Testis (tissue), 5 donors: ENCODE measurements at places on chromosomes 16 and 17. TPM values are rescaled to one million over a fixed set of nuclear protein-coding genes. Genes with fewer than 3 reads are reported as not detected.

DNA sequence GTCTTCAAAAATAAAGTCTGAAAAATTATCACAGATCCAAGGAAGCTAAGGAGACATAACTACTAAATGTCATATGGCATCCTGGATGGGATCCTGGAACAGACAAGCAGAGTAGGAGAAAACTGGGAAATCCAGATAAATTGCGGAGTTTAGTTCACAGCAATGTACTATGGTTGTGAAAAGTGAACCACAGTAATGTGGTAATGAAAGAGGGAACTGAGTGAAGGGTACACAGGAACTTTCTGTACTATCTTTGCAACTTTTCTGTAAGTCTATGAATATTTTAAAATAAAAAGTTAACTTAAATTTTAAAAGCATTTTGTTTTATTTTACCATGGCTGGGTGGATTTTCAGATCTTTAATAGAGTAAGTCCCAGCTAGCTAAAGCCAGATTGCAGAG is 16.3 kb downstream of the SLFN12L start:
- no peak overlapping the region for H3K4me3 ChIP-seq
- H3K27me3 ChIP-seq: no peaks in the 10 kb centered on the region
- no peak for DNase-seq
- H3K36me3 ChIP-seq: no peaks in the 10 kb centered on the region
- no peaks in the 10 kb centered on the region for H3K4me1 ChIP-seq

DNA sequence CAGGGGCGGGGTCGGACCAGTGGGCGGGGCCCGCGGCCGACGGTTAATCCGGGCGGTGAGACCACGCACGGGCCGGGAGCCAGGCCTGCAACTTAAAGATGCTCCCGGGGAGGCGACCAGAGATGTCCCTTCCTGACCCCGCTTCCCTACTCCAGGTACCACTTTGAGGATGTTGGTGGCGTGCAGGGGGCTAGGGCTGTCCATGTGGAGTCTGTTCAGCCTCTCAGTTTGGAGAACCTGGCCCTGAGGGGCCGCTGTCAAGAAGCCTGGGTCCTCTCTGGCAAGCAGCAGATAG is 580 bp downstream of the RANGRF start:
- H3K36me3 ChIP-seq: no peaks in the 10 kb centered on the region
- H3K4me3 ChIP-seq: peak overlapping the region; percentile 95
- H3K27me3 ChIP-seq: no peaks in the 10 kb centered on the region
- no peak for DNase-seq
- peak overlapping the region; percentile 90 for H3K27ac ChIP-seq
- H3K4me1 ChIP-seq: peaks cover 7% of the 10 kb centered on the region

The USP43 gene
- 7.2 TPM for total RNA-seq

The ITGAL gene
- total RNA-seq: 5.0 TPM

GRCh38 chr16:6841392-6841791 is 491.3 kb upstream of the RBFOX1 start:
- DNase-seq: no peak
- no peaks in the 10 kb centered on the region for H3K4me1 ChIP-seq
- H3K27ac ChIP-seq: no peak overlapping the region
- no peaks in the 10 kb centered on the region for H3K27me3 ChIP-seq

- no peaks in the 10 kb centered on the region for H3K27me3 ChIP-seq
- no peak overlapping the region for H3K27ac ChIP-seq
- no peaks in the 10 kb centered on the region for H3K4me1 ChIP-seq
- H3K4me3 ChIP-seq: no peak overlapping the region
Measured at GRCh38 chr17:68074279-68074678, 38.7 kb downstream of the KPNA2 start.

DNA sequence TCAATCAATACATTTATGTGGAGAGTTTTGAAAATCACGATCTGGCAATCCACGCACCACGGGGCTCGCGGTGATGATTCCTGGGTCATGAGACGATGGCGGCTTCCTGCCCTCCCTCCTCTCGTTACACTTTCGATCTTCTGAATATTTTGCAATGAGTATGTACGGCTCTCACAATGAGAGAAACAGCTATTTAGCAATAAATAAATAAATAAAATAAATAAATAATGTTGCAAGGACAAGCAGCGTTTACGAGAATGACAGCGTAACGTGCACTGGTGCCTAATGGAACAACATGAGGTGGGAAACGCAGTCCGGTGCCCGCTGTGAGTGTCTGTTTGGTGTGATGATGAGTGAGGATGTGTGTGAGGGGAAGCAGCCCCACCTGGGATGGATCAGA is 46.7 kb upstream of the JPH3 start:
- H3K4me1 ChIP-seq: peaks cover 15% of the 10 kb centered on the region
- no peaks in the 10 kb centered on the region for H3K36me3 ChIP-seq
- no peak overlapping the region for H3K27ac ChIP-seq
- H3K4me3 ChIP-seq: no peak overlapping the region

The IGFALS gene
- 6.7 TPM for total RNA-seq

DNA sequence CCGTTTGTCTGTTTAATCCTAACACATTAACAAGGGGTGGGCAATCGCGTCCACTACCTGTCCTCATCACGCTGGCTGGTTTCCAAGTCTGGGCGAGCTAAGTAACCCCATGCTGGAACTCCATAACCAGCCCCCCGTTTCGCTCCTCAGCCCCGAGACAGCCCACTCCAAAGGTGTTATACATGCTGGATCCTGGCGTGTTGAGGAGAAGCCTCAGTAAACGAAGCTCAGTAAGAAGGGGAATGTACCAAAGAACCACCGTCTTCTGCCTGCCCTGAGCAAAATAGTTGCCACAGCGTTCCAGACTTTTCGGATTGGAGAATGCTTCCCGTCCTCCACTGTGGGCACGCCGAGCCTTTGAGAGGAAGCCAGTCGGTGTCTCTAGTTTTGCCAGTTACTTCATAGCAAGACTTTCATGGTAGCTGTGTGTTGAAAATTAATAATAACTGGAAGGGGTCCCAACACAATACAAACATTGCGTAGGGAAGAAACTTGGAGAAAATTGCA is 16.1 kb upstream of the C17orf78 start:
- peak overlapping the region; percentile 94 for H3K27ac ChIP-seq
- H3K4me3 ChIP-seq: peak overlapping the region; percentile 66
- no peaks in the 10 kb centered on the region for H3K27me3 ChIP-seq
- H3K36me3 ChIP-seq: no peaks in the 10 kb centered on the region

GRCh38 chr17:66671156-66671555 is 163.8 kb upstream of the CACNG5 start:
- DNase-seq: no peak
- H3K36me3 ChIP-seq: no peaks in the 10 kb centered on the region
- H3K27ac ChIP-seq: no peak overlapping the region
- H3K27me3 ChIP-seq: no peaks in the 10 kb centered on the region
- peaks cover 9% of the 10 kb centered on the region for H3K4me1 ChIP-seq
